Activated naive CD4-positive, alpha-beta T cell (primary cell): ENCODE measurements at places on chromosomes 1 and 21.

DNA sequence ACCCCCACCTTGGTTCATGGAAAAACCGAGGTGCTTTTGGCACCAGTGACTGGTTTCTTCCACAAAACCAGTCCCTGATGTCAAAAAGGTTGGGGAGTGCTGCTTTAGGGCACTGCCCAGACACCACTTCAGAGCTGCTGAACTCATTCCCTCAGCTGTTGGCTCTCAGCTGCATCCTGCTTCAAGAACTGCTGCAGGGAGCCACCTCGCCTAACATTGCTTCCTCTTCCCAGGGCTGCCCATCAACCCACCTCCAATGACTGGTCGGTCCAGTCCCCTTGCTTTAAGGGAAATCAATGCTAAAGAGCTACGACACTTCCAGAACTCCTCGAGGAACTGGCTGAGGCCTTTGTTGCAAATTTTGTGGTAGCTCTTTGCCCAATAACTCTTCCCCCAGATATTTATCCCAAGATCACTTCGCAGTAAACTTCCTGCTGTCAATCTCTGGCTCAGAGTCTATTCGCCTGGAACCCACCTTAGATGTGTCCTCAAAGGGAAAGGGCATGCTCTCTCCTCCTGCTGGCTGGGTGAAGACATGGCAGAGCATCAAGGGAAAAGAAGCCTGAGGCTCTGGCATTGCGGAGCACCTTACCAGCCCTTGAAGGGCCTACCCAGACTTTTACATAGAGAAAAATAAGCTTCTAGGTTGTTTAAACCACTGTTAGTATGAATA, 29.0 kb downstream of the C1orf52 start:
- DNase-seq = no peak

DNA sequence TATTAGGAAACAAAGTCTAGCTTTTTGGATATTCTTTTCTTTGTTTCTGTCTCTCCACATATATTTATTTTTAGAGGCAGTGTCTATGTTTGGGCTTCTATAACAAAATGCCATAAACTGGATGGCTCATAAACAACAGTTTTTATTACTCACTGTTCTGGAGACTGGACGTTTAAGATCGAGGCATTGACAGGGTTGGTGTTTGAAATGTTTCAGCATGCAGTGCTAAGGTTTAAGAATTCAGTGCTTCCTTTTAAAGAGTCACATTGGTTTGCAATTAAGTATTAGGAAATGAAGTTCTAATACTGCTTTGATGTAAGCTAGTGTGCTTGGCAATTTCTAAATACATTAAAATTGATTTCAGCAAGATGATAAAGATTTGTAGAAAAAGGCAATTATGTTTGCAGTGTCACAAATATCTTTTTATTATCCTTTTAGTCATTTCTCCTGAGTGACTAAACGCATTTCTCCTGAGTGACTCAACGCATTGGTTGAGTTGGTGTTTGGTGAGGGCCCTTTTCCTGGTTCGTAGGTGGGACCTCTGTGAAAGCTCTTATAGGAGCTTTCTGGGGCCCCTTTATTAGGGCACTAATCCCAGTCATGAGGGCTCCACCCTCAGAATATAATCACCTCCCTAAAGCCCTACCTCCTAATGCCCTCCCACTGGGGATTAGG, 317.0 kb downstream of the USP25 start:
- no peak for DNase-seq

GRCh38 chr1:114109981-114110380, 43.7 kb downstream of the SYT6 start:
- no peak for DNase-seq

DNA sequence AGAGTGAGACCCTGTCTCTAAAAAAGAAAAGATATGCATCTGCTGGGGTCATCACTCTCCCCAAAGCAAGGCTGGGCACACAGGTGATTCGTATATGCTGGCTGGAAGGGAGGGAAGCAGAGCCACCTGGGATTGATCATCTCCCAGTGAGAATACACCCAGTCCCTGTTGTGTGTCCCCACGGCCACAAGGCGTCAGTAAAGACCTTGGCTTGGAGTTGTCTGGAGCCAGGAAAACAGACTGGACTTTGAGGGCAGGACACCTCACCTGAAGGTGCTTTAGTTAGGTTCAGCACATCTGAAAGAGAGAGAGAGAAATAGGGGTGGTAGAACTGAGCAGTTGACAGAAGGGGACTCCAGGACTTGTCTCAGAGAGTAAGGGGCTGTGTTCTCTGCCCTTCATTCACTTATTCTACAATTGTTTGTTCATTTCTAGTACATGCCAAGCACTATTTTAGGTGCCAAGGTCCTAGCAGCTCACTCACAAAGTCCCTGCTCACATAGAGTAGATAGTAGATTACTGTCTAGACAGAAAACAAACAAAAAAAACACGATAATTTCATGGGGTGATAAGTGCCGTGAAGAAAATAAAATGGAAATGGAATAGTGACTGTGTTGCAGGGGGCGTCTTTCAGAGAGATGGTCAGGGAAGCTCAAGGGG, 13.5 kb downstream of the CITED4 start:
- no peak for DNase-seq

DNA sequence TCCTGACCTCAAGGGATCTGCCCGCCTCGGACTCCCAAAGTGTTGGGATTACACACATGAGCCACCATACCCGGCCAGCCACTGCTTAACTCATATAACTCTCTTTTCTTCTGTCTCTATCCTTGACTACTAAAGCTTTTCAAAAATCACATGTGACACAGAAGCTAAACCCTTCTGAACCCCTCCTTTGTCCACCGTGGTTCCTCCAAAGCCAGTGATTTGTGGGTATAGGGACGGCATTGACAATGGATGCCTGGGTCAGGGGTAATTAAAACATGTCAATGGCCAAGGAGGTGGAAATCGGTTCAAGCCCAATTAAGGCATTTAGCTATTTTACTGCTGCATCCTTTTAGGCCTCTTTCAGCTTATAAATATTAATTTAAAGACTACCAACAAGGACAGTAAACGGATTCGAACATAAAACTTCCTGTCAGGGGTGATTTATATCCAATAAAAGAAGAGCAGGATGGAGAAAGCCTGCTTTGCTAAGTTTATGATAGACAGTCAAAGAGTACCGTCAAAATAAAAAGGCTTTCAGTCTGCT, 242.3 kb downstream of the GPATCH2 start:
- DNase-seq = no peak

DNA sequence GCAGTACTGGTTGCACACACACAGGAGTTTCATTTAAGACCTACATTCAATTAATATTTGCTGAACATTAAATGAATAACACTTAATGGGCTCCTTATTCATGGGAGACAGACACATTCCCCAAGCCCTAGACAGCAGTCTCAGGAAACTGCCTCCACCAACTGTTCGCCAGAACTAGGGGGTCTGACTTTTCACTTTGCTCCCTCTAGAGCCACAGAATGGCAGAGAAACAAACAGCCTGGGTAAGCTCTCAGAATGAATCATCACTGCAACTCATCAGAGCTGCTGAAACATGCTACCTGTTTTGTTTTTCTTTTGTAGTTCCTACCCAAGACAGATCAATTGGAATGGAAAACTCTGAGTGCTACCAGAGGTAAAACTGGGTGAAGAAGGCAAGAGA, 31.7 kb downstream of the ELK4 start:
- DNase-seq = no peak

- no peak for DNase-seq
Measured at GRCh38 chr1:200378096-200378495, 31.7 kb downstream of the ZNF281 start.

GRCh38 chr21:44594406-44594916, 2.2 kb upstream of the KRTAP10-6 start:
- no peak for DNase-seq

- no peak for DNase-seq
Measured at GRCh38 chr1:193221651-193222050, 35.2 kb upstream of the B3GALT2 start.

DNA sequence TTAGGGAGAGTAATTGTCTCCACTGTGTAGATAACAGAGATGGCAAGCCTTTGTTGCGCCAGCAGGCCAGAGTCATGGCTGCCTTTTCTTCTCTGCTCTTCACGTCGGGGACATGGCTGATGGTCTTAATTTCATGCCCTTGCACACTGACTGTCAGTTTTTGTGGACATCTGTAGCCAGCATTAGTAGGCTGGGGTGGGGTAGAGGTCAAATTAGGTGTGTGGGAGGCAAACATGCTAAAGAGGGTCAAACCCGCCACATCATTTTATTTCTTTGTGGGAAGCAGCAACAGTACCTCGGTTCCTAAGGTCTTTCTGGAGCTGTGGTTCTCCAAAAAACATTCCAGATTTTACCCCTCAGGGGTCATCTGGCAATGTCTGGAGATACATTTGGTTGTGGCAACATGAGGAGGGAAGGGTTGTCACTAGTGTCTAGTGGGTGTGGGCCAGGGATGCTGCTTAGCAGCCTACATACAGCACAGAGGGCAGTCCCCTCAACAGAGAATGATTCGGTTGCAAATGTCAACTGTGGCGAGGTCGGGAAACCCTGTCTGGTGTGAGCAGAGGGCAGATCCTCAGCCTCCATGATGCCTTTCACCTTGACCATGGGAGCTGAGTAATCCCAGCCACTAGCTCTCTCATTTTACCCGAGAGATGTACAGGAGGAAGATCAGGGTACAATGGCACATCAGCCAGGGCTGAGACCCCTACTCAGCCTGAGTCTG, 14.7 kb downstream of the RUNX1 start:
- DNase-seq = no peak

GRCh38 chr1:161826478-161826877, 60.4 kb downstream of the ATF6 start:
- DNase-seq = no peak

DNA sequence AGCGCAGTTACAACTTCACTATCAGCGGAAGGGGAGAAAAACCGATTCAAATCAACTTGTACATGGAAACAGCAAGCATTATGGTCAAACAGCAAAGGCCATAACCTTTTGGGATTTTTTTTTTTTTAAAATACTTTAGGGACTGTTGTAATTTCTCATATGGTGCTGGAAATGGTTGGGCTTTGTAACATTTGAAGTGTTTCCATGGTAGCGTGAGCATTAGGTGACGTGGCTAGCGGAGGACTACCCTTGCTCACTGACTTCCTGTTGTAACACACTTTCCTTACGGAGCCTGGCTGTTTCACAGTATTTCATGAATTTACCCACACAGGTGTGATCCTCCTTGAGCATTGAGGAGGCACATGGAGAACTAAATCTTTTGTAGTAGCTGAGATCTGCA, 269.5 kb downstream of the TM2D1 start:
- no peak for DNase-seq

DNA sequence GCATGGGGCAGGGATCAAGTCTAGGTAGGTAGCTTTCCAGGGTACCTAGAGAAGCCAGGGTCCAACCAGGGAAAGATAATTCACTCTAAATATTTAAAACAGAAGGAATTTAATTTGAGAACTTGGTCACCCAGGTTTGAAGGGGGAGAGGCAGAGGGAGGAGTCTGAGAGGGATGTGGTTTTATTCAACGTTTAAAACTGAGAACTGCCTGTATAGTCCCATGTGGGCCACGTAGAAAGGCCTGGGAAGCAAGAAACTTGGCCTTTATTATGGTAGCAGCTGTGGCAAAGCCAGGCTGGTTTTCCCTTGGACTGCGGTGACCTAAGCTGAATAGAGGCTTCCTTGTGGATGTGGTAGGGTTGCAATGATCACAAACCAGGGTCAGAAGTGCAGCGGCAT, 42.0 kb upstream of the DUSP10 start:
- no peak for DNase-seq

DNA sequence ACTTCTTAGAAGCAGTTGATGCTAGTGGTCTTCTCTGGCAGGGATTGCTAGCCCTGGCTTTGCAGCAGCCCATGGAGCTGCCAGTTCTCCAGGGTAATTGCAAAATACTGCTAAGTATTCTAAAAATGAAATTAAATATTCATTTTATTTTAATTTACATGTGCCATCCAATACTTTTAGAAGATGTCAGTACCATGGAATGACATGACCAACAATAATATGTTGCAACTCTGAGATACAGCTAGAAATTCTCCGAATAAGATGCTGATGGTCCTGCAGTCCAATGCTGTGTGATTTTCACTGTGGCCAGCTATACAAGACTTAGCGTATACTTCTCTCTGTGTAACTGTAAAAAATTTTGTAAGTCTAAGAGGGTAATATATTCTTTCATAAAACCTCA, 20.0 kb upstream of the WARS2 start:
- no peak for DNase-seq

DNA sequence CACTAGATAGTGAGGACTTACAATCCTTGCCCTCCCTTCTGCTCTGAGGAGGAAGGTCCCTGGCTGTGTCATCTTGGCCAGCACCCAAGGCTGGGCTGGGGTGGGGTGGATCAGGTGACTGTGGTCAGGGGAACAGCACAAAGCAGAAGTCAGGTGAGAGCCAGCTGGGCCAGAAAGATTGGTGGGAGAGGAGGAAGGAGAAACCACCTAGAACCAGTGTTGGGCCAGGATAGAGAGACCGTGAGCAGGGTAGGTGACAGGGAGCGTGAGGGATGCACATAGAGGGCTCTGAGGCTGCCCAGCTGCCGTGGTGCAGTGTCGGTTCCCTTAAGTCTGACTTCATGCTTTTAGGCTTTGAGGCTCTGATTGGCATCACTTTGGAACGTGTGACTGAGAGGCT, 22.7 kb downstream of the NCF2 start:
- no peak for DNase-seq

GRCh38 chr1:168088511-168089325, 48.0 kb downstream of the GPR161 start:
- no peak for DNase-seq

- DNase-seq = no peak
Measured at GRCh38 chr1:60025552-60025951, 48.0 kb downstream of the C1orf87 start.

DNA sequence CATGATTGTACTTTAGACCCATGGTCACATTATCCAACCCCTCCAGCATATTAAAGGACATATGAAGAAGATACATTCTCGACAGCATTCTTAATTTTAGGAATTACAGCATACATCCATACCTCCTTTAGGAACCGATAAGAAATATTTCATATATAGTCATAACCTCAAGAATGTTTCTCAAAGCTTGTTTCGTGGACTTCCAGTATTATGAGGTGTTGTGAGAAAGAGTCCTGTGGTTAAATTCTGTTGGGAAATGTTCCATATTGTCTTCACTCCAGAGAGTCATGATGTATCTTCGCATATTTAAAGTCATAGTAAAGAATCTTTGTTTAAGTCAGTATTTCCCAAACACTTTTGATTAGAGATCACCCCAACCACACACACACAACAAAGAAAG, 321.0 kb upstream of the SNX7 start:
- DNase-seq = no peak

DNA sequence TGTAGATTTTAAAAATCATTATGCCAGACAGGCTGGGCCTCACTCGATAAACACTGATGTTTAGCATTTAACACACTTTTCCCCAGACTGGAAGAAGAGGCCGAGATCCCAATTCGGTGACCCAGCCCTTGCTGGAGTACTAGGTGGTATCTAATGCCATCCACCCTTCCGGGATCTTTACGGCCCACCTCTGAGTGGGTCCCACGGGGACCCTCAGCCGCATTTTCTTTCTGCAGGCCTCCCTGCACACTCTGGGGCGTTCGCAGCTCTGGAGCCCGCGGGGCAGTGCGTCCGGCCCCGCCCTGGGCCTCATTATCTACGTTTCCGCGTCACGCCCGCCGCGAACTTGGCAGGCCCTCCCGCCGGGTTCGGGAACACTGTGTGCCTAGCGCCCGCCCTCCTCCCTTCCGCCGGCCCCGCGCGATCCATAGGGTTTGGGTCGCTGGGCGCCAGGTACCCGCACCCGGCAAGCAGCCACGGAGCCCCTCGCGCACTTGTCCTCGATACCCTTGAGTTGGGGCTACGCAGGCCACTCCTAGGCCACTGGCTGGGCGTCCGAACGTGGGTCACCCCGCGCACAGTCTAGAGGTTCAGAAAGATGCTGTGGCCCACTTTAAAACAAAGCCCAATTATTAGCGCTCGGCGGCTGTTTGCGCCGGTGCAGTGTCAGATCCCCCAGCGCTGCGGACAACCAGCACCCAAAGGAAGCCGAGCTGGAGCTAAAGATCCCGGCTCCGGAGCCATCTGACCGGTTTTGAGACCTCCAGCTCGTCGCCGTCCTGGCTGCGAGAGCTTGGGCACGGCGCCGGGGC, 950 bp upstream of the EVA1C start:
- DNase-seq = peak; percentile 27
